ENCODE measurements at places on chromosomes 12 and 14.

GRCh38 chr12:88693837-88694445, 113.7 kb upstream of the KITLG start:
- ATAC-seq = no peak

DNA sequence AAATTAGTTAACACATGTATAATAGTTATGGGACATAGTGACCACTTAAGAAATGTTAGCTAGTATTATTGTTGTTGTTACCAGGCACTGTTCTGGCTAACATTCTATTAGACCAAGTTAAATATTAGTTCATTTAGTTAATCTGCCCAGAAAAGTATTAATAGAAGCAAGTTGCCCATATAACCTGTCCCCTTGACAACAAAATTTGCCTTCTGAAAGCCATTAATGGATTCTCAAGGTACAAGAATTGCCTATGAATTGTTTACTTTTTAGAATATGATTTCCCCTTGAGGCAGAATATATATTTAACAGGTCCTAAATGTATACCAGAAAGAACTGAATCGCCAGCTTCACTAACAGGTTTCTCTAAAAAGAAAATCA, 167.3 kb upstream of the TMCC3 start:
- no peak for ATAC-seq

GRCh38 chr14:80944861-80945617, 3.5 kb upstream of the CEP128 start:
- ATAC-seq = no peak

DNA sequence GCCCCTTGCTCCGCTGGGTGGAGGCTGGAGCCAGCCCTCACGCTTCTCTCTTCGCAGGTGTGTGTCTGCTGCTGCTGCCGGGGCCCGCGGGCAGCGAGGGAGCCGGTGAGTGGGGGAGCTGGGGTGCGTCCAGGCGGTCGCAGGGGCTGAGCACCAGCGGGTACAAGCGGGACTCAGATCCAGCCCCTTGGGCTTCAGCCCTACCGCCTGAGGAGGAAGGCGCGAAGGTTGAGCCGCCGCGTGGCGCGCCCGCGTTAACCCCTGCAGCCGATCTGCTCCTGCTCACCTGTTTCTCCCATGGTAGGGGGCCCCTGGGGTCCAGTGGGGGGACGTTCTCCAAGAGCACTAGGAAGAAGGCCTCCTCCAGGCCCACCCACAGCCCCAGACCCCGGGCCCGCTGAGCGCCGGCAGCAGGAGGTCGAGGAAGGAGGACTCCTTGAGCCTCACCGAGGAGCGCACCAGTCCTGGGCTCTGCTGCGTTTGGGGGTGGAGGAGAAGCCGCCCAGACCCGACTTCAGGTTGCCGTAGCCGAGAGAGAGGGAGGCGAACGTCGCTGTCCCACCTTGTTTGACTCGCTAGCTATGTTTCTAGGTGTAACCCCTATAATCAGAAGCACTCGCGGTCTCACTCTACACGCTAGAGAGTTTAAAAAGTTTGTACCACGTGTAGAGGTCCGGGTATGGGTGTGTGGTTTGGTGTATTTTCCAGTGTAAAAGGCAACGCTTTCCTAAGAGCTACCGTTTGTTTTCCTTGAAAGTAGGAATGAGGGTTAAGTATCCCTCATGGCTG, 834 bp downstream of the COCH start:
- ATAC-seq = peak; percentile 32

DNA sequence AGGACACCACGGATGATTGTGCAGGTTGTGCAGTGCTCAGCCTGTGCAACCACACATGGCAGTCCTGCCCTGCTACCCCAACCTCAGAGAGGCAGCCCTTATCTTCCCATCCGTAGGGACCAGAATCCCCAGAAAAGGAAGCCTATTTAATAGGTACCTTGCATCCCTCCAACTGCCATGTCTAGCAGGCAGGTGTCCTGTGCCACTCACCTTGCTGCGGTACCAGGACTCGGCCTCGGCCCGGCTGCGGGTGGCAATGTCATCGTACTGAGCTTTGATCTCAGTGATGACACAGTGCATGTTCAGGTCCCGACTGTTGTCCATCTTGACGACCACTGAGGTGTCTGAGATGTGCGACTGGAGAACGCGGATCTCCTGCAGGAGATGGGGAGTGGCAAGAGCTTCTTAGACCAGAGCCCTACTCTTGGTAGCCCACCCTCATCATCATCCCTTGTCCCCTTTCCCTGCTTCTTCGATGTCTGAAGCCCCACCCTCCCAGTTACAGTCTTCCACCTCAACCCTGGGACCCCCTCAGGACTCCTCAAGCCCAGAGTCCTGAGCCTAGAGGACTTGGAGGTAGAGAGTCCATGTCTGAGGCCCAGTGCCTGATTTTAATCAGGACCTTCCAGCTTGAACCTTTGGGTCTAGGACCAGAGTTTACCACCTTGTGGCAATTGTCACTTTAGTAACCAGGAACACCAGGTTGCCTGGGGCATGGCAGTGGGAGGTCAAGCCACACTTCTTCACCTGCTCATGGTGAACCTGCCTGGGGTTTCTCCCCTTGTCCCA, 20.5 kb downstream of the KRT7 start:
- ATAC-seq = no peak

DNA sequence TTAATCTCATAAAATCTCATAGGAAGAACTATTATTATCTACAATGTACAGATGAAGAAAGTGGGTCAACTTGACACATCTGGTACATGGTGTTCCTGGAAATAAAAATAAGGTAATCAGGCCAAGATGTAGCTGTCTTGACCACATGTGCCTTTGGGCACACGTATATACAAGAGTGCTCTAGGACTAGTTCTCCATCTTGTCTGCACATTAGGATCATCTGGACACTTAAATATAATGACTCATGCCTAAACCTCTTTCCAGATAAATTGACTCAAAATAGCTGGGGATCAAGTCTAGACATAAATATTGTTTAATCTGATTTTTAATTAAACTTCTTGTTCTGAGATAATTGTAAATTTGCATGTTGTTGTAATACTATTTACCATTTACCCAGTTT, 182.6 kb downstream of the CNTN1 start:
- ATAC-seq = no peak

GRCh38 chr12:89195470-89195869, 156.8 kb downstream of the DUSP6 start:
- no peak for ATAC-seq

DNA sequence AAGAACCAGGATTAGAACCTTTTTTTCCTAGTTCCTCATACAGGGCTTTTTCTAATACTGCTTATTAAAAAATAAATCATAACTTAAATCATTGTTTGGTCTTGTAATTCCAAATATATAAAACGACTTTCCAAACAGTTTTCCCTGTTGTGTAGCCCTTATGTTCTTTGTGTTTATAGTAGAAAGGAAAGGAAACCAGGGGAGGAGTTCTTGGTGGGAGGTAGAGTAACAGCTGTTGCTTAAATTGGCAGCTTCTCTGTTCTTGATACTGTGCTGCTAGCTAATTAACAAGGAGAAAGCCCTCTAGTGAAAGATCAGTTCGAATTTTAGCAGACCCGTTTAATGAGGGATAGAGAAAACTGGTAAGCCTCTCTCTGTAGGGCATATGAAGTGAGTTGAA, 15.0 kb downstream of the SRP54 start:
- ATAC-seq = no peak

- no peak for ATAC-seq
Measured at GRCh38 chr12:132413931-132414588, 75.9 kb upstream of the FBRSL1 start.

DNA sequence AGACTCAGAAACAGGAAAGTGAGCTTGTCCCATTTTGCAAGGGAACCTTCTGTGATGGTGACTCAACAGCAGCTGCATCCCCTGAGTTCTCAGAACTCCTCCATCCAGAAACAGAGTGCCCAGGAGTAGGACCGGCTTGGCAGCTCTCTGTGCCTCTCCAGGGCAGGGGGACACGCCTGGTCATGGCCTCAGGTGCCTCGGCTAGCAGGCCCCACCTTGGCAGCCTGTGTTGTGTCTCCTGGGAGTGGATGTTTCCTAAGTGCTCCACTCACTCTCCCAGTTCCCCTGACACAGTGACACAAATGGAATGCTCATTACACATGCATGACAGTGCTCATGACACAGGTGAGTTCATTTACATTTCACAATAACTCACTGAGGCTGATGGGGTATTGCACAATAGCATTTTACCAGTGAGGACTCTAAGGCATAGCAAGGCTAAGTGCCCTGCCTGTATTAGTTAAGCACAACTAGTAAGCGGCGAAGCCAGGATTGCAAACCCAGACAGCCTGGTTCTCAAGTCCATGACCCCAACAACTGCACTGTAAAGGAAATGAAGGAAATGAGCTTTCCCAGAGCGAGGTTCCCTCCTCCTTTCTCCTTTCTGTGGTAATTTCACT, 47.4 kb downstream of the CALM1 start:
- ATAC-seq = no peak

DNA sequence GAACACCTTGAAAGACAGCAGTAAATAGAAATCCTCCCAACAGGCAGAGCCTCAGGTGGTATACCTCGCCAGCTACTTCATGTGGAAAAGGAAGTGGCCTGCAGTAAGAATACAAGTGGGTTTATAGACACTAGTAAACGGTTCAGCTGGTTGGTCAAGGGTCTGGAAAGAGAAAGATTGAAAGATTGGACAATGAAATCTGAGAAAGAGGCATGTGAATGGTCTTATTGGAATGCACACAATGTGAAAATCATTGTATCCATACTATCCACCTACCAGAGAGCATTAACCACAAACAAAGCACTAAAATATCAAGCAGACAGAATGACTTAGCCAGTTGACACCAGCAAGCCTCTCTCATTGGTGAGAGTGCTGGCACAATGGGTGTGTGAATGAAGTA, 98.2 kb downstream of the SSPN start:
- ATAC-seq = no peak

- peak; percentile 38 for ATAC-seq
Measured at GRCh38 chr12:62351326-62351725, 91.1 kb downstream of the USP15 start.

GRCh38 chr12:58310368-58310767, 369.0 kb downstream of the ATP23 start:
- ATAC-seq = no peak

DNA sequence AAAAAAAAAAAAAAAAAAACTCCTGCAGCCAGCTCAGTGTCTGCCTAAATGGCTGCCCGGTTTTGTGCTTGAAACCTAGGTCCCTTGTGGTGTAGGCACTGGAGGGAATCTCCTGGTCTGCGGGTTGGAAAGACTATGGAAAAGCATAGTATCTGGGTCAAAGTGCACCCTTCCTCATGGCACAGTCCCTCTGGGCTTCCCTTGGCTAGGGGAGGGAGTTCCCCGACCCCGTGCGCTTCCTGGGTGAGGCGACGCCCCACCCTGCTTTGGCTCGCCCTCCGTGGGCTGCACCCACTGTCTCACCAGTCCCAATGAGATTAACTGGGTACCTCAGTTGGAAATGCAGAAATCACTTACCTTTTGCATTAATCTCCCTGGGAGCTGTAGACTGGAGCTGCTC, 14.3 kb downstream of the PTCSC3 start:
- no peak for ATAC-seq

- peak; percentile 13 for ATAC-seq
Measured at GRCh38 chr12:132610051-132610759, at the start of gene LRCOL1. LRCOL1 (minus strand) TSS chr12:132610582; CDS start chr12:132606251, 4,331 bp downstream.

GRCh38 chr12:100824476-100824875, 29.9 kb downstream of the ANO4 start:
- no peak for ATAC-seq

DNA sequence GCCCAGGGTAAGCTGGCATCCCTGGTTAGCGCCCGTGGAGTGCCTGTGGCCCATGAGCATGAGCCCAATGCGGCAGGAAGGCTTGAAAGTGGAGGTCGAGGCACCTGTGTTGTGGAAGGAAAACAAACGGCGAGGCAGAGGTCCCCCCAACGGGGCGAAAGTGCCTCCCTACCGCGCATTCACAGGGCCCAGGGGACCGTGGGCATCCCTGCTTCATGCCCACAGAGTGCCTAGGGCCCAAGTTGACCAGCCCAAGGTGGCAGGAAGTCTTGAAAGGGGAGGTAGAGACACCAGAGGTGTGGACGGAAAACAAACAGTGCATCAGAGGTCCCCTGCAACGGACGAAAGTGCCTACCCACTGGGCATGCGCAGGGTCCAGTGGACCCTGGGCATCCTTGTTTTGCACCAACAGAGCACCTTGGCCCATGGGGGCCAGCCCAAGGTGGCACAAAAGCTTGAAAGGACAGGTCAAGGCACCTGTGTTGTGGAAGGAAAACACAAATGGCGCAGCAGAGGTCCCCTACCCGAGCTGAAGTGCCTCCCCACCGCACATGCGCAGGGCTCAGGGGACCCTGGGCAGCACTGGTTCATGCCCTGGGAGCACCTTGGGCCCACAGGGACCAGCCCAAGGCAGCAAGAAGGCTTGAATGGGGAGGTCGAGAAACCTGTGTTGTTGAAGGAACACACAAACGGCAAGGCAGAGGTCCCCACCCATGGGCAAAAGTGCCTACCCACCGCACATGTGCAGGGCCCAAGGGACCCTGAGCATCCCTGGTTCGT, 377.5 kb downstream of the ALG10 start:
- no peak for ATAC-seq

DNA sequence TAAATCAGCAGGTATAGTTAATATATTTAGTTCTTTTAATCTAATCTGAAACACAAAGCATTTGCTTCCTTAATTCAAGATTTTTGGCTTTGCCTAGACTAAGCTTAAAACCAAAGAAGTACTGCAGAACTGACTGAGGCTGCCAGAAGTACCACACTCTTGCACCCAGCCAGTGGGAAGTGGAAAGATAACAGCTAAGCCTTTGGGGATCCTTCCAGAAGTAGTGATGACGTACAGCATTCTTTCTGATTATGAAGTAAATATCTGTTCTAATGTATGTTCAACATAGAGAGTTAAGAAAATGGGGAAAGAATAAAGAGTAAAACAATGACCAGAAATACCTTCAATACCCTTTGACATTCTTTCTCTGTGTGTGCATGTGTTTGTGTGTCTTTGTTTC, 19.3 kb downstream of the NTF3 start:
- ATAC-seq = no peak

DNA sequence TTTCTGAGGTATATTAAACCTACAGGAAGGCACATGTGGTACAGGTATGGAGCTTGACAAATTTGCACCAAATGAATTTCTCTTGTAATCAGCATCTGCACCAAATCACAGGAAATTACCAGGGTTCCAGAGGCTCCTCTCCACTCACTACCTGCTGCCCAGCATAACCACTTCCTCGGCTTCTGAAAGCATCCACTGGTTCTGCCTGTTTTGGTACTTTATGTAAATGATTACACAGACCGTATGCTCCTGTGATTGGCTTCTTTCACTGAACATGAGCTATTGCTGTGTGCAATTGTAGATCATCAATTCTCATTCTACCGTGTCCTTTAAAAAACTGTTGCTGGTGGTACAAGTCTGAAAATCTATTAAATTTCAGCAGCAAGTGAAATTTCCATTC, 522.1 kb downstream of the TMEM132D start:
- no peak for ATAC-seq

GRCh38 chr14:31933716-31934115, 143.4 kb upstream of the ARHGAP5 start:
- no peak for ATAC-seq

GRCh38 chr14:21382886-21383847, 652 bp downstream of the SUPT16H start:
- ATAC-seq = peak; percentile 55

DNA sequence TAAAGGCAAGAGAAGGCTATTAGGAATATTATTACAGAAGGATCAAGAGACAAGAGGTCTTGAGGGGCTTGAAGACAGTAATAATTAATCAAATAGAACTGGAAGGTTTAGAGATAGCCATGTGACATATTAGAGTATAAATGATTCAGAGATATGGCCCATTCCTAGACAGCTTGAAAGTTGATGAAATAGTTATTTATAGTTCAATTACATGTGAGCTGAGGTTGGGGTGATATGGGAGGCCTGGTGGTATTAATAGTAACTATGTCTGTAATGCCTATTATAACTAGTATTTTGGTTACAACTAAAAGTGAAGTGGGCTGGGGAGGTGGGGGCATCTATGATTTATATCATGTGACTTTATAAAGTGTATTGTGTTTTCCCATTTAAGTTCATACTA, 14.1 kb upstream of the MIS18BP1 start:
- no peak for ATAC-seq

Data from activated T-helper 17 cell treated with anti-CD3 and anti-CD28 coated beads, Interleukin-2, amount 50 U/mL, for 72 hours (primary cell).